ENCODE measurements at places on chromosomes 3 and 15.
A peak's percentile ranks its signal among the peaks of the same experiment; 100 is the strongest.

DNA sequence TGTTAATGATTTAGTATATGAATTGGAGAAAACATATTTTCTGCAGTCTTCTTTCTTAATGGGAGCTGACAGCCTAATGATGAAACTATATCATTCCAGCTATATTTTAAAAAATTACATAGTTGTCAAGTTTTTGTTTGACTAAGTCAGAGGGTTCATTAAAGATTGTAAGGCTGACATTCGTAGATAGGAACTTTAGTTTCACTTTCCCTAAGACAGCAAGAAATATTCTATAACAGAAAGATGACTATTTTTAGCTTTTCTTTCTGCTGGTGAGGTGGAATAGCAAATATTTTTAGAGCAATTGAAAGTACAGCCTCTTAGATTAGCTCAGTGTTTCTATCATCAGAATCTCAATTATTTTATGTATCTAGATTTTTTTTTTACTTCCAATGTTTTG, 60.2 kb downstream of the PIAS1 start:
- no peak for DNase-seq

DNA sequence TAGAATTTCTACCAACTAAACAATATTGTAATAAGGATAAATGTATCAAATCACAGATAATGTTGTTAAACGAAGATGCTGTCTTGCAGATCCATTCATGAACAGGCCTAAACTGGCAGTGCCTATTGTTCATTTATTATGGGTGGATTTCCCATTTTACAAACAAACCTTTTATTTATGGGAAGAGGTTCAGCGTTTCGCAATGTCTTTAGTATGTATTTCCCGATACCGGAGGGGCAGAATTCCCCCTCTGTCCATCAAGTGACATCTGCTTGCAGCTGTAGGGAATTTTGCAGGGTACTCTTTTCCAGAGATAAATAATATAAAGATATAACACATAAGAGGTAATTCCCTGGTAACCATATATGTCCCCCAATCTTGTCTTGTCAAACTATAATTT, 5.7 kb downstream of the CEP19 start:
- DNase-seq = no peak

DNA sequence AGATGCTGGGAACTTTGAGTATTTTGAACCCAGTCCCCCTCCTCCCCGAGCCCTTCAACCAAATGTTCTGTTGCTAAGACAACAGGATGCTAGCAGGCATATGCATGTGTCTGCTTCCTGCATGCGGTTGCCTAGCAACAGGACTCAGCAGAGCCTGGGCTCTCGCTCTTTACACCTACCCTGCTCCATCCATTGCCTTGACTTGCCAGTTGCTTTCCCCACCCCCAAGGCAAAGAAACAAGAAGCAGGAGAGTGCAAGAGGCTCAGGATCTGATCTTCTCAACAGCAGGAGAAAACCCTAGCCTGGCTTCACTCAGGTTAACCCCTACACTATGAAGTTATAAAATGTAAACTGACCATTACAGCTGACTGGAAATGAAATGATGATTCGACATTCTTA, 393.0 kb downstream of the IGSF11 start:
- DNase-seq = no peak

GRCh38 chr3:151400341-151400740, 15.8 kb upstream of the P2RY12 start:
- no peak for DNase-seq

- DNase-seq = peak; percentile 38
Observed at GRCh38 chr3:126522363-126522788, 1.6 kb upstream of the CHST13 start.

GRCh38 chr3:184812662-184813042, 686 bp downstream of the VPS8 start:
- no peak for DNase-seq

GRCh38 chr3:40939030-40939740, 260.1 kb upstream of the CTNNB1 start:
- no peak for DNase-seq

Measured in activated gamma-delta T cell treated with anti-CD3 and anti-CD28 coated beads, Interleukin-2, amount 50 U/mL, for 16 hours (primary cell).